ENCODE measurements at places on chromosomes 4 and X. TPM values are rescaled to one million over a fixed set of nuclear protein-coding genes. Genes with fewer than 3 reads are reported as not detected.

TEX11 gene
- total RNA-seq, result not detected

DMRTC1 gene
- not detected for total RNA-seq

NUDT10 gene
- not detected for total RNA-seq

ADH6 gene
- total RNA-seq, result 2.2 TPM

VCX3A gene
- not detected for total RNA-seq

SCFD2 gene
- total RNA-seq, result 28.7 TPM

HS3ST1 gene
- total RNA-seq, result 15.4 TPM

FGF13 gene
- 2.1 TPM for total RNA-seq

FABP2 gene
- total RNA-seq, result not detected

PITX2 gene
- not detected for total RNA-seq

GRCh38 chr4:88799900-88800299, 102.3 kb upstream of the NAP1L5 start:
- no peaks in the 10 kb centered on the region for H3K4me1 ChIP-seq
- DNase-seq, result no peak
- no peak overlapping the region for H3K27ac ChIP-seq

- peaks cover 4% of the 10 kb centered on the region for H3K27me3 ChIP-seq
- no peaks in the 10 kb centered on the region for H3K36me3 ChIP-seq
- peak overlapping the region; percentile 12 for H3K4me3 ChIP-seq
- H3K27ac ChIP-seq, result peak overlapping the region; percentile 78
- peak; percentile 83 for DNase-seq
- no peaks in the 10 kb centered on the region for H3K4me1 ChIP-seq
Measured at GRCh38 chrX:74536832-74537371, 77.5 kb downstream of the RLIM start.

DNA sequence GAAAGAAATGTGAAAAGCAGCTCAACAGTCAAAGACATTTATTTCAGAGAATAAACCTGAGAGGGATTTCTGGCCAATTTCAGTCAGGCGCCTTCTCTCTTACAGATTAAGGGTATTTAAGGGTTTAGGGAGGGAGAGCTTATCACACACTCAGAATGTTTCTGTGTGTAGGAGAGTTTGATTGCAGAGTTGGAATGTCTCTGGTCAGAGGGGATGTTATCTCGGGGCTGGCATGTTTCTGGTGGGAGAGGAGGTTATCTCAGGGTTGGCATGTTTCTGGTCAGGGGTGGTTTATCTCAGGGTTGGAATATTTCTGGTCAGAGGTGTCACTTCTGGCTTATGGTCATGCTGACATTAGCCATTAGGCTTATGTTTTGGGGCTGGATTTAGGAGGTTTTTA, 1920.5 kb upstream of the PCDH7 start:
- H3K4me3 ChIP-seq, result no peak overlapping the region
- DNase-seq, result no peak
- no peak overlapping the region for H3K27ac ChIP-seq
- H3K27me3 ChIP-seq, result no peaks in the 10 kb centered on the region
- H3K4me1 ChIP-seq, result peaks cover 2% of the 10 kb centered on the region
- no peaks in the 10 kb centered on the region for H3K36me3 ChIP-seq

- H3K27me3 ChIP-seq, result peaks cover 47% of the 10 kb centered on the region
- DNase-seq, result no peak
- H3K36me3 ChIP-seq, result no peaks in the 10 kb centered on the region
- no peak overlapping the region for H3K4me3 ChIP-seq
- H3K4me1 ChIP-seq, result no peaks in the 10 kb centered on the region
Measured at GRCh38 chrX:115040417-115040816, 23.0 kb upstream of the IL13RA2 start.

DNA sequence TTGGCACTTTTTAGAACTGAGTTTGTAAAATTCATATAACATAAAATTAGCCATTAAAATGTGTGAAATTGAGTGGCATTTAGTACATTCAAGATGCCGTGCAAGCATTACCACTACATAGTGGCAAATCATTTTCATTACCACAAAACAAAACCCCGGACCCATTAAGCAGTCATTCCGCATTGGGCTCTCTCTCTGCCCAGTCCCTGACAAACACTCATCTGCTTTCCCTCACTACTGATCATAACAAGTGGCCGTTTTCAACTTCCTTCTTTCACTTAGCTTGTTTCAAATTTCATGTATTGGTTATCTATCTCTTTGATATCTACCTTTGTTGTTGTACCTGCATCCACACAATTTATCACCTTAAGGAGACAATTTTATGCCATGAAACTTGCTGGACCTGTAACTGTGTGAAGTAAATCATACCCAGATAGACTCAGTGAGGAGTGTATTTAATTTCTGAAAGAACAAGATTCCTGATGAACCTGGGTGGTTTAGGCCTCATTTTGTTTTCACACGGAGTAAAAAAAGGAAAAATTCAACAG, 202.1 kb downstream of the OR13H1 start:
- DNase-seq, result peak; percentile 38
- no peaks in the 10 kb centered on the region for H3K4me1 ChIP-seq
- no peak overlapping the region for H3K27ac ChIP-seq
- no peaks in the 10 kb centered on the region for H3K27me3 ChIP-seq

DNA sequence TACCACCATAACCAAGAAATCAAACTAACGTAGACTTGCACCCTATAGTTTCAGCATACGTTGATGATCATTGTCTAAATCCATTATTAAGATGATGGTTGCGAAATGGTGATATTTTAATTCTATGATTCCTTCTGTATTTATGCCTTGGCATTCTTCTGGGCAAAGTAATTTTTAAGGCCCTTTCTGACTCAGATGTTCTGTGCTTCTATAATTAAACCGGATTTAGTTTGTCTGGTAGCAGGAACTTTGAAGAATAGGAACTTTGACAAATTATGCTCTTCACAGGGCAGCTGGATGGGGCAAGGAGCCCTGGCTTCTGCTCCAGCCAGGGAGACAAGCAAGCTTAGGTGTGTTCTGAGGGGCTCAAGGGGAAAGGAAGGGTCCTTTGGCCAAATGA, 23.8 kb upstream of the PLAC1 start:
- no peaks in the 10 kb centered on the region for H3K36me3 ChIP-seq
- DNase-seq, result no peak
- H3K27me3 ChIP-seq, result peaks cover 2% of the 10 kb centered on the region

DNA sequence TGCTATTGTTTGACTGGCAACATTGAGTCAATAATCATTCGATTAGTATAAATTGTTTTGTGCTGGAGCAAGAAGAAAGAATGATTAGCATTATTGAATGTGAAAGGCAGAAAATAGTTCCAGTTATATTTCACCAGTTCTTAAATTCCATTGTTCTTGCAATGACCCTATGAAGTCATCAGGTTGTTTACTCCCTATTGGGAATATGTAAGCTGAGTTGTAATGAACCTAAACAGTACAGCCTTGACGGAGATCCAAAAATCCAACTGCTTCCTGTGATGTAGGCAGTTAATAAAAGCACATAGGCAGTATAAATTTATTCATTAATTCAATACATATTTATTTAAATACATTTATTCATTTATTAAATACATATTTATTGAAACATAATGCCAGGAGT, 947.5 kb downstream of the PCDH7 start:
- H3K4me3 ChIP-seq, result no peak overlapping the region
- H3K27ac ChIP-seq, result no peak overlapping the region
- H3K4me1 ChIP-seq, result no peaks in the 10 kb centered on the region

DNA sequence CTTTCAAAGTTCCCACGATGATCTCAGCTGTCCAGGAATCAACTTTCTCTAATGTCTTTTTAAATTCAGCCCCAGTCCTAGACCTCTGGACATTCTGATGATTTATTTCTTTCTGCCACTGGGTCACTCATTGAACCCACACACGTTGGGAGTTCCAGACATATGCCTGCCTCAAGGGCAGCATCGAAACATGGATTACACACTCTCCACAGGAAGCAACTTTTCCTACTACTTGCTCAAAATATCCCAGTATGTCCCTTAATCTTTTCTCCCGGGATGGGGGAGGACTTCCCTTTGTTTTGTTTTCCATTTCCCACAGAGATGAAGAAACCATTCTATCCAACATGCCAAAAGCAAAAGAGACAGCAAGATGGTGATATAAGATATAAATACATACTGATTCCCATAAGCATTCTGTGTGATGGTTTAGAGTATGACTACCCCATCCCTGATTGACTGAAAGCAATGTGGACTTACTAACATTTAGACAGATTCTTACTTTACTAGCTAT, 79.8 kb upstream of the PPARGC1A start:
- peaks cover 48% of the 10 kb centered on the region for H3K4me1 ChIP-seq
- H3K36me3 ChIP-seq, result no peaks in the 10 kb centered on the region
- no peak overlapping the region for H3K27ac ChIP-seq
- no peak overlapping the region for H3K4me3 ChIP-seq

- H3K4me3 ChIP-seq, result no peak within 1 kb of the TSS
- H3K27ac ChIP-seq, result no peak within 1 kb of the TSS
- peak; percentile 59 for DNase-seq
Measured at GRCh38 chr4:109912706-109913595, at the start of gene EGF. Gene EGF (plus strand): TSS chr4:109912883. CDS start chr4:109913336, 453 bp downstream.

DNA sequence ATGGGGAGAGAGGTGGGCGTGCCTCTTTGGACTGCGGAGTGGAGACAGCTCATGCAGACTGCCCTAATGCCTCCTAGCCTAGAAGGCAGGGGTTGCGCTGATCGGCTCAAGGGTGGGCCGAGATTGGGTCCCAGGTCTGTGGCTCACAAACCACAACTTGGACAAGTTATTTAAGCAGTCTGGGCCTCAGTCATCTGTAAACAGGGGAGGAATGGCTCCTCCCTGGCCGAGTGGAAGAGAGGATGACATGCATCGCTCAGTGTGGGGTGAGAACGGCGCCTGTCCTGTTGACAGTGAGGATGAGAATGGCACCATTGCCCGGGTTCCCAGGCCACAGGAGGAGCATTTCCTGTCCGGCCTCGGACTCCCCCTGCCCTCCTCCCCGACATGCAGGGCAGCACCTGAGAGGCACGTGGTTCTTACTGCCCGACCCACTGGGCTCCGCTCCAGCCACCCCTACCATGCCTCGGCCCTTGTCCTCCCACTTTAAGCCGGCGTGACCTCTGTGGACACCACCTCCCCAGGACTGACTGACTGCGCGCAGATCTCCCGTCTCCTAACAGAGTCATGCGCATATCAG, 40.3 kb upstream of the GRPEL1 start:
- no peaks in the 10 kb centered on the region for H3K4me1 ChIP-seq
- no peaks in the 10 kb centered on the region for H3K27me3 ChIP-seq
- H3K27ac ChIP-seq, result no peak overlapping the region
- H3K36me3 ChIP-seq, result no peaks in the 10 kb centered on the region

- DNase-seq, result no peak
- no peak overlapping the region for H3K27ac ChIP-seq
- H3K27me3 ChIP-seq, result no peaks in the 10 kb centered on the region
- no peaks in the 10 kb centered on the region for H3K36me3 ChIP-seq
Measured at GRCh38 chr4:148093065-148093464, 349.1 kb downstream of the NR3C2 start.

- no peak for DNase-seq
- no peaks in the 10 kb centered on the region for H3K4me1 ChIP-seq
- H3K36me3 ChIP-seq, result no peaks in the 10 kb centered on the region
- H3K27ac ChIP-seq, result no peak overlapping the region
- peaks cover 9% of the 10 kb centered on the region for H3K27me3 ChIP-seq
Measured at GRCh38 chr4:3807822-3808496, 41.8 kb downstream of the ADRA2C start.

- H3K4me1 ChIP-seq, result peaks cover 1% of the 10 kb centered on the region
- H3K4me3 ChIP-seq, result no peak overlapping the region
- no peaks in the 10 kb centered on the region for H3K27me3 ChIP-seq
- H3K27ac ChIP-seq, result no peak overlapping the region
Measured at GRCh38 chr4:112112590-112113170, 32.6 kb upstream of the FAM241A start.

DNA sequence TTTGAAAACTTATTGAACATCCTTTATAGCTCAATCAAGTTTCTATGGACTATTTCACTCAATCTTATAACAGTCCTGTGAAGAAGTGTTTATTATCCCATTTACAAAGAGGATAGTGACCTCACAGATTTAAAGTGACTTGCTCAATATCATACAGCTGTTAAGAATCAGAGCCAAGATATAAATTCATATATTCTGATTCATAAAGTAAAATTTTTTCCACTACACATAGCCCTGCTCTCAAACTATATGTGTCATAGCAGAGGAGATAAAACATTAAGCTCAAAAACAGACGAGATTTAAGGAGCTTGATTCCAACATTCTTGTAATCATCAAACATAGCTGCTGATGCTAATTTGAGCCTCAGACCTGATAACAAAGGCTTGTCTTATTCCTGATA, 226.8 kb downstream of the CAMK2D start:
- H3K27ac ChIP-seq, result peak overlapping the region; percentile 70
- H3K4me1 ChIP-seq, result no peaks in the 10 kb centered on the region
- no peaks in the 10 kb centered on the region for H3K27me3 ChIP-seq

DNA sequence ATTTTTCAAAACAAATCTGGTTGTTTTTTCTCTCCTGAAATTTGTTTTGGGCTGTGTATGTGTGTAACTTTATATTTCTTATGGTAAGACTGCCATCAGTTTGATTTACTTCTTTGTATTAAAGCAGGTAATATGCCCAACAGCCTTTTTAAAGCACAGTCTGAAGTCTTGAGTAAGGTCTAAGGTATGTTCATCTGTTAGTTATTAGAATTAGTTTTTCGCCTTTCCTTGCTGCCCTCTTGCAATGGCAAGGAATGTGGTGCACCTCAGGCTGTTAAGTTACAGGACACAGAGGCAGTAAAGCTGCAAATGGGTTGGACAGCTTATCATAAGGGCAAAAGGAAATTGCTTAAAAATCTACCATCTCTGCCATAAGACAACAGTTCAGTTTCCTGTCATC, 71.8 kb downstream of the METTL14 start:
- no peak for DNase-seq
- H3K36me3 ChIP-seq, result peaks cover 5% of the 10 kb centered on the region
- no peaks in the 10 kb centered on the region for H3K4me1 ChIP-seq
